Brain pericyte (primary cell): ENCODE measurements at places on chromosomes 5 and 9.

DNA sequence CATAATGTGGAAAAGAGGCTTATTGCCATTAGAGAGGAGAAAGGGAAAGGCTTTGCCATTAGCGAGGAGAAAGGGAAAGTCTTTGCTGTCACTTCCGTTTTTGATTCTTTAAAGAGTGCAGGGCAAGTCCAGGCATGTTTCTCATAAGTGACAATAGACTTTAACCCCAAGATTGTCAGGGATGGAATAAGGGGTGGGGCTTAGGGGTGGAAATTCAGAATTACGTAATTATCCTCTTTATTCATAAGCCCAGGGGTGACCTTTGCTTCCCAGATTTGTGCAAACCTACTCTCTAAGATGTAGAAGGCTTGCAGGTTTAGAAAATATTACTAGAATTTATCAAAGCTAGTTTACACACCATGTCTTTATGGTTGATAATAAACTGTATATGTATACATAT lies 2.3 kb upstream of the PLK2 start:
- DNase-seq, result no peak

DNA sequence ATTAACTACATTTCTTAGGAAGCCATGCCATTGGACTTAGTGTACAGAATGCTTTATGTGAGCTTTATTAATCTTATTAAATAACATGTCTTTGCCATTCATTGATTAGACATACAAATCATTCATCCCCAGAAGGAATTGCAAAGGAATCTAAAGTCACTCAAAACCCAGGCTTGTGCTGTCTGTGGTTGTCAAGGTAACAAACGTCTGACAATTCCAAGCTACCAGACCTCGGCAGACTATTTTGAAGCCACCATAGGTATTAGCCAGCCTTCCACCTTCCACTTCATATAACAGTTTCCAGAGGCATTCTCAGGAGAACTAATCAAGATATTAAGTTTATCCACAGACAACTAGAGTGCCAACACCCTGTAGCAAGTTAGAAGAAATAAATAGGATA lies 135.2 kb upstream of the TUSC1 start:
- DNase-seq, result no peak

- DNase-seq, result no peak
Measured at GRCh38 chr5:112161392-112161748, 257.7 kb downstream of the EPB41L4A start.

GRCh38 chr9:93974151-93974550 lies 19.0 kb upstream of the BARX1 start:
- DNase-seq, result no peak

- no peak for DNase-seq
Measured at GRCh38 chr5:179698935-179699615, at the start of gene CANX. Gene CANX (plus strand): TSS chr5:179698967. CDS start chr5:179705682, 6,715 bp downstream.
